ENCODE measurements at places on chromosomes 5 and 9. TPM values are rescaled to one million over a fixed set of nuclear protein-coding genes. Genes with fewer than 3 reads are reported as not detected.

PRR7 gene
- total RNA-seq = 1.6 TPM

AMACR gene
- 5.3 TPM for total RNA-seq

SMIM33 gene
- not detected for total RNA-seq

ASPN gene
- not detected for total RNA-seq

SPINK13 gene
- total RNA-seq = not detected

FGFR4 gene
- 3.6 TPM for total RNA-seq

GFI1B gene
- not detected for total RNA-seq

ADAMTS6 gene
- 28.0 TPM for total RNA-seq

CCDC183 gene
- total RNA-seq = 0.81 TPM

SPINK6 gene
- total RNA-seq = not detected

NTMT1 gene
- 23.5 TPM for total RNA-seq

DEPDC1B gene
- 10.5 TPM for total RNA-seq

C5orf46 gene
- total RNA-seq = not detected

IFNA21 gene
- not detected for total RNA-seq

LCP2 gene
- 2.1 TPM for total RNA-seq

HK3 gene
- total RNA-seq = under 0.01 TPM

FAM200C gene
- 2.1 TPM for total RNA-seq

RELL2 gene
- 5.6 TPM for total RNA-seq

STK32A gene
- not detected for total RNA-seq

CTXN3 gene
- not detected for total RNA-seq

GPR151 gene
- total RNA-seq = not detected

CAMLG gene
- 32.4 TPM for total RNA-seq

TMEM171 gene
- total RNA-seq = 2.1 TPM

Data from bladder microvascular endothelial cell (primary cell).